ENCODE measurements at places on chromosomes 3 and 15.

DNA sequence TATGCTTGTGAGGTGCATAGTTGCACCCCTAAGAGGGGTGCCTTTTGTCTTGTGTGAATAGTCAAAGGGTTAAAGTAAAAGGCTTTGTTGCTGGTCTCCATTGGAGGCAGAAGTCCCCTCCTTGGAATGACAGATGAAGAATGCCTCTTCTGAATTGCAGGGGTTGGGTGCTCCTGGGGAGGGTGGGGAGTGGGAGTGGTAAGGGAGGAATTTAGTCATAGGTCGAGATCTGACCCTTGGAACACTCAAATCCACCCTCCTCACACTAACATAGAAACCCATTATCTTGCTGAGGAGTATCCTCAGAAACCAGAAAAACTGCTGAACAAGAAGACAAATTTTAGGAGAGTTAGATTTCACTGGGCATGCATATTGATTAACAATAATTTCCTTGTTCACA lies 4.7 kb downstream of the CTXND1 start:
- no peak for DNase-seq

- no peak for DNase-seq
Measured at GRCh38 chr3:126527455-126528211, 3.7 kb downstream of the CHST13 start.

DNA sequence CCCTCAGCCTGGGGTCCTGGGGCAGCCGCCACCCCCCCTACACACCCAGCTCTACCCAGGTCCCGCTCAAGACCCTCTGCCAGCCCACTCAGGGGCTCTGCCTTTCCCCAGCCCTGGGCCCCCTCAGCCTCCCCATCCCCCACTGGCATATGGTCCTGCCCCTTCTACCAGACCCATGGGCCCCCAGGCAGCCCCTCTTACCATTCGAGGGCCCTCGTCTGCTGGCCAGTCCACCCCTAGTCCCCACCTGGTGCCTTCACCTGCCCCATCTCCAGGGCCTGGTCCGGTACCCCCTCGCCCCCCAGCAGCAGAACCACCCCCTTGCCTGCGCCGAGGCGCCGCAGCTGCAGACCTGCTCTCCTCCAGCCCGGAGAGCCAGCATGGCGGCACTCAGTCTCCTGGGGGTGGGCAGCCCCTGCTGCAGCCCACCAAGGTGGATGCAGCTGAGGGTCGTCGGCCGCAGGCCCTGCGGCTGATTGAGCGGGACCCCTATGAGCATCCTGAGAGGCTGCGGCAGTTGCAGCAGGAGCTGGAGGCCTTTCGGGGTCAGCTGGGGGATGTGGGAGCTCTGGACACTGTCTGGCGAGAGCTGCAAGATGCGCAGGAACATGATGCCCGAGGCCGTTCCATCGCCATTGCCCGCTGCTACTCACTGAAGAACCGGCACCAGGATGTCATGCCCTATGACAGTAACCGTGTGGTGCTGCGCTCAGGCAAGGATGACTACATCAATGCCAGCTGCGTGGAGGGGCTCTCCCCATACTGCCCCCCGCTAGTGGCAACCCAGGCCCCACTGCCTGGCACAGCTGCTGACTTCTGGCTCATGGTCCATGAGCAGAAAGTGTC lies 30.2 kb downstream of the PTPN23 start:
- no peak for DNase-seq

- no peak for DNase-seq
Measured at GRCh38 chr3:64677961-64678716, 9.7 kb downstream of the ADAMTS9 start.

GRCh38 chr15:65638681-65639089 lies 16.9 kb downstream of the SLC24A1 start:
- peak; percentile 86 for DNase-seq
